Endothelial cell of umbilical vein (primary cell): ENCODE measurements at places on chromosomes 6 and 20. TPM values are rescaled to one million over a fixed set of nuclear protein-coding genes. Genes with fewer than 3 reads are reported as not detected.

WFDC2 gene
- not detected in 2 replicates for total RNA-seq

GRCh38 chr20:63356931-63357879, 3.9 kb downstream of the CHRNA4 start:
- no peak for DNase-seq

AFDN gene
- total RNA-seq, result 128 and 134 TPM in 2 replicates

GRCh38 chr20:47524015-47524784, 22.5 kb downstream of the NCOA3 start:
- peak; percentile 46 for DNase-seq
